ENCODE measurements at places on chromosomes 6 and 20.
A peak's percentile ranks its signal among the peaks of the same experiment; 100 is the strongest.

DNA sequence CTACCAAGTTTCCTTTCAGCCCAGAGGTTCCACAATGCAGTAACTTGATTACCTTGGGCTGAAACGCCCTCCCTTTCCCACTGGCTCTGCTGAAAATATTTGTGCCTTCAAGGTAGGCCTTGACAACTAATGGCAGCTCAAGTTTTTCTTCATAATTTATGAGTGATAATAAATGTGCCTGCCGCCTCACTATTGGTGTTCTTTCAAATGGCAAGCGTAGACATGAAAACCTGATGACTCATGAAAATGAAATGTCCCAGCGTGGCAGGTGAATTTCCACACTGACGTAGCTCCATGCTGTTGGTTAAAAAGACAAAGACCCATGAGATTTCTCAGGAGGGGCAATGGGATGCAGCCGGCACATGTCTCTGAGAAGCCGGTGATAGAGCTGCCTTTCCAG is 107.2 kb upstream of the GGTLC1 start:
- no peak for DNase-seq

DNA sequence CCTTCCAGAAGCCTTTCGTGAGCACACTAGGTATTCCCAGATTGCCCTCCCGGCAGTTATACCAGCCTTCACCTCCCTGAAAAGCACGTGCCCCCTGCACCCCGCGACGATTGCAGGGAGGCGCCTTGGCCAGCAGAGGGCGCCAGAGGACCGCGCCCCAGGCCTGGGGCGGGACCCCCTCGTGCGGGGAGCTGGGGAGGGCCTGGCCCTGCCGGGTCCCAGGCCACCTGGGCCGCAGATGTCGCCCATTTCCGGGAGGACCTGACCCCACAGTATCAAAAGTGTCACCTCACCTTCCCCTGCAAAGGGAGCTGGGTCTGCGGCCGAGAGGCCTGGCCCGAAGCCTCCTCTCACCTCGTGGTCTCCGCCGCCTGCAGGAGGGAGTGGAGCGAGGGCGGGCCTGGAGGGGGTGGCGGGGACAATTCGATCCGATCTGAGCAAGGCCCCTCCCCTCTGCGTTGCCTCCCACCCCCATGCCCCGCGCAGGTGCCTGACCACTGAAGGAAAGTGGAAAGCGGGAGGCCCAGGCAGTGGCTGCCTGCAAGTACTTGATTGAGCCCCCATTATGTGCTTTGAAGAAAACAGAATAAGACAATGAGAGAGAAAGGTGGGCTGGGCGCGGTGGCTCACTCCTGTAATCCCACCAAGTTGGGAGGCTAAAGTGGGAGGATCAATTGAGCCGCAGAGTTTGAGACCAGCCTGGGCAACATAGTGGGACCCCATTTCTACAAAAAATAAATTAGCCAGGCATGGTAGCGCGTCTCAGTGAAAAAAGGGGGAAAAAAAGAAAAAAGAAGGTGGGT is 3.5 kb upstream of the SNAI1 start:
- peak; percentile 63 for DNase-seq

- no peak for DNase-seq
Observed at GRCh38 chr20:9887706-9888105, 48.8 kb upstream of the PAK5 start.

DNA sequence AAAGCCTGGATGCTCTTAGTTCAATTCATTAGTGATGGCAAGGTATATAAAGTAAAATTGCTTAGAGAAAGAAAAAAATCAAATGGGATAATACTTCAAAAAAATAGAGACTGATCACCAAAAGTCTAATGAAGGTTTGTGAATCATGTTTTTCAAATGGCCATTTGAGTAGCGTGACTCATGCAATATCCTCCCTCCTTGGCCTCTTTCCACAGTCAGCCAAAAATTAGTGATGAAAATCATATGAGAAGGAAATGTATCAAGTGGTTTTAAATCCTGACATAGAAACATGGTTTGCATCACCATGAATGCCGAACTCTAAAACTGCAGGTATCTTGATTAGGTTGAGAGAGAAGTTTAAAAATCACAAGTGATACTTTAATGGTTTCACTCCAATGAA is 1.2 kb upstream of the COL19A1 start:
- no peak for DNase-seq

DNA sequence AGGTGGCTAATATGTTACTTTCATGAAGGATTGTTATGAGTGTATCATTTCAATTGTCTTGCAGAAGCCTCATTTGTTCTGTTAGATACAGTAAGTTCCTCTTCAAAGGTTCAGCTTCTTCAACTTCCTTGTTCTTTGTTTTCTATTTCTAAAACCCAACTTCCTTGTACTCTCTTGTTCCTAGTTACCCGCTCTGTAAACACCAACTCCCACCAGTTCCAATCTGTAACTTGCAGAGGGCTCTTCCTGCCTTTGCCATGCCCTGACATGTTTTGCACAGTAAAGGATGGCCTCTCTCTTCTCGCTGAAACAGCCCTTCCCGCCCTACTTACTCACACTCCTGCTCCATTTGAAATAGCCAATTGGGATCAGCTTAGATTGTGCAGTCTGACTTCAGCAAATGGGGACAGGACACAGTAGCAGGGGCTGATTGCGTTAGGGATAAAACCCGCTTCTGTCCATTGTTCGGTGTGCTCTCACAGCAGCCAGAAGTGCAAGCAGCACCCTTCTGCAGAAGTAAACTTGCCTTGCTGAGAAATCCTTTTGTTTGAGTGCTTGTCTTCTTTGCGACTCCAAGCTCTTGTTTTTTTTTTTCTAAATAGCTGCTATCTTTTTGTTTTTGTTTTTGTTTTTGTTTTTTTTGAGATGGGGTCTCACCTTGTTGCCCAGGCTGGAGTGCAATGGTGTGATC is 45.9 kb upstream of the POU5F1 start:
- no peak for DNase-seq

GRCh38 chr6:34519971-34520644 is 36.0 kb downstream of the SPDEF start:
- no peak for DNase-seq

DNA sequence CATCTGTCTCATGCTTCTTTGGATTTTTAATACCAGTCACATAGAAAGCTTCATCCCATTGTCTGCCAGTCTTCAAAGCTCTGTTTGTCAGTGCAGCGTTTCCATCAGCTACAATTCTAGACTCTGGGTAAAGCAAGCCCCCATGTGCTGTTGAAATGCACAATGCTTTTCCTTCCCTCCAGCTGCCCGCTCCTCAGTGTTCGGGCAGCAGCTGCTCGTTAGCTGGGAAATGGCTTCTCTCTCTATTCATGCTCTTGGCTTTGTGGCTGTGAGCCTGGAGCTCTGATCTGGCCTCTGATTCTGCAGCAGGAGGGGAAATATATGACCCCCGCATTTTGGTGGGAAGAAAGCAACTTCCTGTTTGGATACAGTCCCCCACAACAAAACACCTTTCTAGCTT is 213.0 kb upstream of the CDYL start:
- no peak for DNase-seq

DNA sequence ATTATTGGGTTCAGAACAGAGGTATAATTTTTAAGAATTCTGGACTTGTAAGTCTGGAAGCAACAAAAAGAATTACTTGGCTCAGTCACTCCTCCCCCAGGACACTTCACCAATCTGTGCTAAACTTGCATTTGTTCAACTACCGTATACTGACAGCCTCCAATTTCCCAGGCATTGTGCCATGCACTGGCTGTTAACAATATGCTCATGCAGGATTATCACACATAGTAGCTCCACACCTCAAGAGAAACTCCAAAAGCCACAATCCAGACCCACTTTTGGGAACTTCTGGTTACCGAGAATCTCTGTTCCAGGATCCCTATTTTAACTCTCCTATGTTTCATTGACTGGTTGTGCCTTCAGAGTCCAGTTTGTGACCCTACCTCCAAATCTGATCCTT is 7.7 kb downstream of the ADGRF1 start:
- no peak for DNase-seq

DNA sequence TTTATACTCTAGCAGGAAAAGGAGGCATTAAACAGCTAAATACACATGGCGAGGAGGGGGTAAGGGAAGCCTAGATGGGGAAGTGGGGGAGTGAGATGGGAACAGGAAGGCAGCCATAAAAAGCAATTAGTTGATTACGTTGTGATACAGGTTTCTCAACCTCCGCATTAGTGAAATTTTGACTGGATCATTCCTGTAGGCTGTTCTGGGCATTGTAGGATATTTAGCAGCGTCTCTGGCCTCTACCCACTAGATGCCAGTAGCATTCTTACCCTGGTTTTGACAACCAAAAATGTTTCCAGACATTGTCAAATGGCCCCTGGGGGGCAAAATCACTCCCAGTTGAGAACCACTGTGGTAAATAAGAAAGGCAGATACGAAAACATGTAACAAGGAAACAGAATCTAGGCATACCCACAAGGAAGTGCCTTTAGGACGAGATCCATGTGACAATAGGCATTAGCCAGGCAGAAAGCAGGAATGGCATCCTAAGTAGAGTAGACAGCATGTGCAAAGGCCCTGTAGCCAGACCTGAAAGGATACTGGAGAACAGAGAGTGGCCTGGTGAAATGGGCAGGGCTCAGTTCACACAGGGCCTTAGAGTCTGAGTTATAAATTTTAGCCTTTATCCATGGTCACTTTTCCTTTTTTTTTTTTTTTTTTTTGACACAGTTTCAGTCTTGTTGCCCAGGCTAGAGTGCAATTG is 25.8 kb upstream of the PTPN1 start:
- DNase-seq: no peak

DNA sequence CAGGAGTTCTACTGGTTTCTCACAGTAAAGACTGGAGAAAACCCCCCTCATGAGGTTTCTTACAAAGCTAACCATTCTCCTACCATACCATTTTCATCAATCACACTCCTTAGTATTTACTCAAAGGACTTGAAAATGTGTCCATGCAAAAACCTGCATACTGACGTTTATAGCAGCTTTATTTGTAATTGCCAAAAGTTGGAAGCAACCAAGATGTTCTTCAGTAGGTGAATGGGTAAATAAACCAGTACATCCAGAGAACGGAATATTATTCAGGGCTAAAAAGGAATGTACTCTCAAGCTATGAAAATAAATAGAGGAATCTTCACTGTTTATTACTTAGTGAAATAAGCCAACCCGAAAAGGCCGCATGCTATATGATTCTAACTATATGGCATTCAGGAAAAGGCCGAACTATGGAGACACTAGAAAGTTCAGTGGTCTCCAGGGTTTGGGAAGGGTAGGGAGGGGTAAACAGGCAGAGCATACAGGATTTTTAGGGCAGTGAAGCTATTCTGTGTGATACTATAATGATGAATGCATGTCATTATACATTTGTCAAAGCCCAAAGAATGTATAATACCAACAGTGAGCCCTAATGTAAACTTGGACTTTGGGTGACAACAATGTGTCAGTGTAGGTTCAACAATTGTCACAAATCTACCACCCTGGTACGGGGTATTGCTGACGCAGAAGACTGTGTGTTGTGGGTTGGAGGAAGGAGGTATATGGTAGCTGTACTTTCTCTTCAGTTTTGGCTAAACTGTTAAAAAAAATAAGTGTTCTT is 50.6 kb downstream of the SNX5 start:
- DNase-seq: no peak

- no peak for DNase-seq
Observed at GRCh38 chr6:4932228-4932903, 71.5 kb downstream of the RPP40 start.

DNA sequence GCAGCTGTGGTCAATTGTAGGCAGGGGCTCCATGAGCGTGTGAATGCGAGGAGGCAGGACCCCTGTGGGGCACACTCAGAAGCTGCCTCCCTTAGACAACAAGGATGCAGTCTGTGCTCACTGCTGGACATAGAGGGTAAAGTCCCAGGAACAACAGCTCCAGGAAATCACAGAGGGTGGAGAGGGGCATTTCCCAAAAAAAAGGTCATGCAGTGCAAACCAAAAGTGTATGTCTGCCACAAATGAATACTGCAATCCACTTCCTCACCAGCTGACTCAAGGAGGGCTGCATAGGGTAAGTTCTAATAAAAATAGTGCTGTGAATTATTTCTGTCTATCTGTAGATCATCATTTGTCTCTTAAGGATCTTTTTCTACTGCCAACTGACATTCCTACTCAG is 95.8 kb downstream of the RNF182 start:
- no peak for DNase-seq

DNA sequence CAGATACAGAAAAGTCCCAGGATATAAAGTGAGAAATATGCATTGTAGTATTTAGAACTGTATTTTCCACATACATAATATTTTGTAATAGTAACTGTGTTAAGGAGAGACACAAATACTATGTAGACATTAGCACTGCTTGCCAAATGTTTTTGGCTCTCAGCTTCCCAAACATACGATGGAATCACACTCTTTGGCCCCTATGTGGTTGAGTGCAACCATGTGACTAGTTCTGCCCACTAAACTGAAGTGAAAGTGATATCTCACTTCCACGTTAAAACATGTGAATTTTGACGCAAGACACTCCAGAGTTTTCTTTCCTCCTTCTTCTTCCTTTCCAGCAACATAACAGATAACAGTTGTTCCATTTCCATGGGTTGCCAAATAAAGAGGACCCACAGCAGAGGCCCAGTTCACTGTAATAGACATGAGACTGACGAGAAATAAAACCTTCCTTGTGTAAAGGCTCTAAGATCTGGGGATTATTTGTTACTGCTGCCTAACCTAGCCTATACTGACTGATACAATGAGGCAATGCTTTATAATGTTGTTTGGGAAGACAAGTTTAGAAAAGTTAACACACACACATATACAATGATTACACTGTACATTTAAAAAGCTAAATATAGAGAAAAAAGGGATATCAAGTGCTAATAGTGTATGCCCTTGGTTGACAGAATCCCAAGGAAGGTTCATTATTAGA is 97.2 kb downstream of the PTPRT start:
- no peak for DNase-seq

DNA sequence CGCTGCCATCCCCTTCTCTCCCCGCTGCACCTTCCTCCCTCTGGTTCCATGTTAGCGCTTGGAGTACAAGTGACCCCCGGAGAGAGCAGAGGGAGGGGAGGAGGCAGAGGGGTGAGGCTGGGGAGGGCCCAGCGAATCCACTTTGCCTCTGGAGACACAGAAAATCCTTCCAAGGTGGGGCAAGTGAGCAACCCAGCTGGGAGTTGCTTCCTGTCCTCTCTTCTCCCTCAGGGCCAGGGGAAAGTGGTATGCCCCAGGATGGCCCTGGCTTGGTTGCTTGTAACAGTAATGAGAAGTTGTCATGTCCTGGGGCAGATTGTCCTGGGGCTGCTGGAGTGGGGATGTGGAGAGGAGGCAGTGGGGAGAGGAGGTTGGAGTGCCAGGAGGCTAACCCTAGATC is 691 bp upstream of the ANGPT4 start:
- no peak for DNase-seq

GRCh38 chr6:56838965-56839364 is 115.9 kb upstream of the BEND6 start:
- DNase-seq: no peak

GRCh38 chr6:129543981-129544380 is 166.0 kb downstream of the ARHGAP18 start:
- DNase-seq: no peak

Measured in stimulated activated CD8-positive, alpha-beta memory T cell treated with anti-CD3 and anti-CD28 coated beads, Interleukin-15, amount 100 ng/mL, for 24 hours (primary cell).